H9 (cell line): ENCODE measurements at places on chromosomes 2 and 18.
A peak's percentile ranks its signal among the peaks of the same experiment; 100 is the strongest.

- no peak for DNase-seq
These were observed 82.0 kb upstream of the CCDC195 start for GRCh38 chr2:224798180-224798579.

DNA sequence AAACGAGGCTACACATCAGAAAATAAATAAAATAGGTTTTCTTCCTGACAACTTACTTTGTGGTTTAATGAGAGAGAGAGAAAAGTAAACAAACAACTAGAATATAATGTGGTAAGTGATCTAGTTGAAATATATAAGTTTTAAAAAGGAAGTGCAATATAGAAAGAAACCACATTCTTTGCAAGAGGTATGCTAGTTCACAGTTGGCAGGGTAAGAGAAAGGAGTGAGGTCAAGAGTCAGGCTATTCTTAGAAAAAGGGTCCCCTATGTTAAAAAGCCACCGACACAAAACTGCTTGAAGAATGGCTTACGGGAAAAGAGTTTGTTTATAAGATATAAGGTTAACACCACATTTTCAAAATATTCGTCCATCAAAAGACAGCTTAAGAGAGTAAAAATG, 462.1 kb downstream of the ERBB4 start:
- DNase-seq: no peak

DNA sequence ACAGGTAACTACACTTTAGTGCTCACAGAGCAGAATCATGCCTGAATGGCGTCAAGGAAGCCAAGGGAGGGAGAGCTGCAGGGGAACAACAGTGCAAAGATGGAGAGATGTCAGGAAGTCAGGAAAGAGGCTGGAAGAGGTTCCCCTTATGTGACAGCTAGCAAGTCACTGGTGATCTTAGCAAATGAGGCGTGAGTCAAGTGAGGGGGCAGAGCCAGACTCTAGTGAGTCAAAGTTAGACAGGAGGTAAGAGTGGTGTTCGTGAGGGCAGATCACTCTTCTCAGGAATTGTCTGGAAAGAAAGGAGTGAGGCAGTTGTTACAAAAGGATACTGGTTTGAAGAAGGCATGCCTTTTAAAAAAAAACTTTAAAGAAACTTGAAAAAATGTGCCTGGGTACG, 87.1 kb downstream of the MEP1B start:
- DNase-seq: no peak

- no peak for DNase-seq
These were observed 875.8 kb downstream of the EPHA4 start for GRCh38 chr2:220696280-220696669.

DNA sequence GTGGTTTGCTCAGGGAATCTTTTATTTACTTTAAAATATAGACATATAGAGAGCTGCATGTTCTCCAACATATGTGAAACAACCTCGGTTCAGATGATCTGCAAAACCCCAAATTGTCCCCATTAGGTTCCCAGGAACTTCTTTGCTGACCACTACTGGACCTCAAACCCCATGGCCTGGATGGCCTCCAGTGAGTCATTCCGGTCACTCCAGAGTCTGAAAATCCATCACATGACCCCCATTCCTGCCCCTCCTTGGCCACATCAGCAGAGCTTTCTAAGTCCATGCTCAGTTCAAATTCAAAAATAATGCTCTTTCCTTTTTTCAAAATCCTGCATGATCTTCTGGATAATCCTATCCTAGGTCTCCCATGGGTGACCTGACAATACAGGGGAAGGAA, 271.0 kb downstream of the TNS1 start:
- no peak for DNase-seq

GRCh38 chr2:223199531-223200515, 147.8 kb downstream of the KCNE4 start:
- DNase-seq: no peak

GRCh38 chr2:186882511-186883071, 33.6 kb upstream of the ZSWIM2 start:
- no peak for DNase-seq

DNA sequence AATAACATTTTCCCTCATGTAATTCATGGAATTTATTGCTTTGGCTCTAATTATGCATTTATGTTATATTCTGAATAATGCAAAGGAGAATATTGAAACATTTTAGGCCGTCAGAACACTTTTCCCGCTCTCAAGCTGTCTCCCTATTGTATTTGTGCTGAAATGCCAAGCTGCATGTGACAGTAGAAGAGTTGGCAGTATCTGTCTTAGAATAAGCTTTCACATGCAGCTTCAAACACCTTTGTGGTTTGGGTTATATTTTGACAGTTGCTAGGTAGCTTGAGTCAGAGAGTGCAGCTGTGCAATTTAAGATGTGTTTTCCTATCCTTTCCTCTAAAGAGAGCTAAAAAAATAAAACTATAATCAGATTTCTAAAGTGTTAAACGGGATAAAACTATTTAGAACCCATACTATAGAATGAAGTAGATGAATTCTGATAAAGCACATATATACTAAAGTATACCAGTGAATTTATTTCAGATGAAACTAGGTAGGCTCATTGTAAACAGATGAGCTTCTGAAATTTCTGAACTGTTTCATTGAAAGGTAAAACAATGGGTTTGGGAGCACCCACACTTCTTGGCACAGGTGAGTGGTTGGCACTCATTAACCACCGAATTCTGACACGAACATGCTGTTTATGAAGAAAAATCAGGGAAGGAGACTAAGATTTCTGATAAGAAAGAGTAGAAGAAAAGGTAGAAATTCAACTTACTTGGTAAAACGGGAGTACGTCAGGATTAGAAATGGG, 43.4 kb downstream of the PLCL1 start:
- no peak for DNase-seq

GRCh38 chr2:15355386-15355785, 205.7 kb downstream of the NBAS start:
- no peak for DNase-seq

- no peak for DNase-seq
These were observed 1216.6 kb upstream of the PIK3C3 start for GRCh38 chr18:40738321-40738880.

GRCh38 chr2:76019128-76019527, 308.4 kb upstream of the GCFC2 start:
- DNase-seq: no peak

DNA sequence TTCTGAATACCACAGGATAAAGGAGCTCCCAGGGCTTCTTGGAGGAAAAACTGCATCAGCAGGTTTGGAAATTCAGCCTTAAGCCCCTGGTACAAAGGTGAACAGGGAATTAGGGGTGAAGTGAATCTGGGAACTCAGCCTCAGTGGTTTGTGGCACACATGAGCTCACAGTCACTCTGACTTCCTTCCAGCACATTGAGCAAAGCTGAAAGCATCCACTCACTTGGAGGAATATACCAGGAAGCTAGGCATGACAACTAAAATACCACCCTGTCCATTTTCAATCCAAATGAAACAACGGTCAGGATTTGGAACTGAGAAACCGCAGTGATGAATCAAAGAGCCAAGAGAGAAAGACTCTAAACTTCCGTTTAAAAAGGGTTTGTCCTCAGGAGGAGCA, 216.1 kb downstream of the ICOS start:
- no peak for DNase-seq

- DNase-seq: no peak
These were observed 166.5 kb downstream of the RPIA start for GRCh38 chr2:88857951-88858411.

DNA sequence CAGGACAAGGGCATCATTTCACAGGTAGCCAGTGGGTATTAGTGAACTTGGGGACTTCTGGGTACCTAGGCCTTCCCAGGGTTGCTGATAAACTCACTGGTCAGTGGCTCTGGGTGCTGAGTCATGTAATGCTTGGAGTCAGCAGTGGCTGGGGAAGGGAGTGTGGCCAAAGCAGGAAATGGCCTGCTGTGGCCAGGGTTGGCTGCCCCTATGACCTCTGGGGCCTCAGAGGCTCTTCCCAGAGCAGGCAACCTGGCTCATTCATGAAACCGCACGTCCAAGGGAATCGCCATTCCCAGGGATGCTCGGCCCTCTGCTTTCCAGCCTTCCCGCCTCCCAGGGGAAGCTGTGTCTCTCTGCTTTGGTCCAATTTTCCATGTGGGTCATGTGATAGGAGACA, 294.9 kb downstream of the DYSF start:
- DNase-seq: no peak

DNA sequence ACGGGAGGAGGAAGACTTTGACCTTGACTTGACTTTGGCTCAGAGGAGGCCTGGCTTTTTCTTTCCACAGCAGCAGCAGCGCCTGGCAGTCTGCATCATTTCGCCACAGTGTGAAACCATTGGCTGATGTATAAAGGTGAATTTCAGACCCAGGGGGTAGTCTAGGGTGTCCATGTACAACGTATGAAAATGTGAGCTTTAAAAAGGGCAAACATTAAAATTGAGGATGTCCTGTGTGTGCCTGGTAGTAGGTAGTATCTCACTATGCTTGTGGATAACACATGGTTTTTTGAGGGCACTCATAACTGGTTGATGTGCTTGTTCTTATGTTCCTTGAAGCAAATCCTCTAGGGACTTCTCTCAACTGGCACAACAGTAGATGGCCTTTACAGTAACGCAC, 86.1 kb downstream of the LPIN1 start:
- no peak for DNase-seq

DNA sequence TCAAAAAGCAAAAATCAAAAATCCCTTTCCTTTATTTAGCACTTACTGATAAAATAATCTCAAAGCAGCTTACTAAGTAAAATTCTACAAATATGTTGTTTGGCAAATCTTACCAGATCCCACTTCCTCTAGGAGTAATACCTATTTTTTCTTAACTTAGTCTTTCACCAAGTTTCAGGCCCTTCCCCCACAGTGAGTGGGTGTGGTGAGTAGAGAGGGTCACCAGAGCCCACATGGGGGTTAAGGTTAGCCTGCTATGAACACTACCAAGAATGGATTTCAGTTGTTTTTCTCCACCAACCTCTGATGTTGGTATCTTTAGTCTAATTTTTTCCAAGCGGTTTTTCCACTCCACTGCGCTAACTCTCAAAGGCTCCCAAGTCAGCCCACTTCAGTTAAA, 23.2 kb downstream of the PIAS2 start:
- DNase-seq: no peak

GRCh38 chr2:72263043-72263775, 115.5 kb upstream of the CYP26B1 start:
- no peak for DNase-seq

- DNase-seq: no peak
These were observed 18.1 kb downstream of the ZNF516 start for GRCh38 chr18:76476665-76477561.

GRCh38 chr18:63346031-63346430, 21.0 kb downstream of the KDSR start:
- DNase-seq: no peak

DNA sequence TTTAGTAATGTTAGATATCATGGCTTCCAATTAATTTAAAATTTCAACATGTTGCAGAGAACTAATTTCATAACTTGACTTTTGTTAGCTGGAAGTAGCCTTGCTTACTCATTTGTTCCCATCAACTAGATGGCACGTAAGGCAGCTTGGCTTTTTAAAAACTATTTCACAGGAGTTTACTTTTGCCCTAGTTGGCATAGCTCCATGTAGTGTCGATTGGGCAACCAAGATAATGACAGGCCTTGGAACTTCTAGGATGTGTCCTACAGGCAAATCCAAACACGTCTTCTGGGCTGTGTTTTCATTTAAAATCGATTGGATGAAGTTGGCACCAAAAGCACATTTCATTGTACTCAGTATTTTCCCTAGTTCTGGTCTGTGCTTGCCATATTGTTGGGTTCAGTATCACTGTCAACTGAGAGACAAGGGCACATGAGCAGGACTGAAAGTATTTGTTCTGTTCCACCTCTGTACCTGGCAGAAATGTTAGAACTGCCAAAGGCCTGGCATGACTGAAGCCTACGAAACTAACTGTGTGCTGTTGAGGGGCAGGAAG, 29.4 kb downstream of the HADHB start:
- no peak for DNase-seq

- peak; percentile 63 for DNase-seq
These were observed 40.1 kb downstream of the NDUFAF7 start for GRCh38 chr2:37271376-37272067.

DNA sequence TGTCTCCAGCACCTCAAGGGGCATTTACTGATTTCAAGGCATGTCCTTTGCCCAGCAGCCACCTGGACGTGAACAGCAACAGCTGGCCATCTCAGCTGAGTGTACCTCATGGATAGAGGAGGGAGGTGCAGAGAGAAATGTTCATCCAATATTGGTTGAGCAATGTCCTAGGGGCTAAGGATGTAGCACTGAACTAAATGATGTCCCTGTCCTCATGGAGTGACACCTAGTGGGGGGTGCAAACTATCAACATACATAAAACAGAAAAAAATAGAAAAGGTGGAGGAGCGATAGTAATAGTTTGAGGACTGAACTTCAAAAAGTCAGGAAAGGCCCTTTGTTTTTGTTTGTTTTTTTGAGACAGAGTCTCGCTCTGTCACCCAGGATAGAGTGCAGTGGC, 4.8 kb upstream of the UGGT1 start:
- no peak for DNase-seq

- no peak for DNase-seq
These were observed 151.6 kb downstream of the MREG start for GRCh38 chr2:215861607-215862350.

DNA sequence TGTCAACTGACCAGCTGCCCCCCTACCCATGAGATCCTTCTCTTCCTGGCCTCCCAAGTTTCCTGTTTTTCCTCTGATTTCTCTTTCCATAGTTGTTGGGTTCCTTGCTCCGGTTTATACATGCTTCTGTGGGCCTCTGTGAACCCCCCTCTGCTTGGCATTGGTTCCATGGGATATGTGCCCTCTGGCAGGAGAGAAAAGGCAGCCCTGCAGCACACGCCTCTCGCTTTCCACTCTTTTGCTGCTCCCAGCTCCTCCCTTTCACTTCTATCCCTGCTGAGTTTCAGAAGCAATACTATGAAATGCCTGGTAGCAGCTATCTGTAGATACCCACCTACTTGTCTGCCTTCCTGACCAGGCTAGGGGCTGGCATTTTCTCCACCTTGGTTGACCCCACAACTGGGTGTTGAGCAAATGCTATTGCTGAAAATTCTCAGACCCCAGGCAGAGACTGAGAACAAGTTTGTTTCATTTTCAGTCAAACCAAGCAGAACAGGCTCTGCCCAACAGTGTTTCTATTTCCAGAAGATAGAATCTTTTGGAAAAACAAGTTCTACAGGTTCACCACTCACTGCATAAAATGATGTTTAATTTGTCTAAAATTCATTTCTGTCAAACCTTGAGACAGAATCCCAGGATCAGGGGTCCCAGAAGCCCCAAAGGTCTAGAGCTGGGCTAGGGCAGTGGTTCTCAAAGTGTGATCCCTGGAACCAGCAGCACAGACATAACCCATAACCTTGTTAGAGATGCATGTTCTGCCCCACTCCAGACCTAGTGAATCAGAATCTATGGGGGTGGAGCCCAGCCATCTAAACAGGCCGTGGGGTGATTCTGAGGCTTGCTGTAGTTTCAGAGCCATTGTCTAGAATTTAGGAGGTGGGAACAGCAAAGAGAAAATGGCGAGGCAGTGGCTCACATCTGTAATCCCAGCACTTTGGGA, 13.4 kb downstream of the CAPG start:
- DNase-seq: no peak

- no peak for DNase-seq
These were observed 410.3 kb downstream of the LRATD1 start for GRCh38 chr2:15042801-15043217.

DNA sequence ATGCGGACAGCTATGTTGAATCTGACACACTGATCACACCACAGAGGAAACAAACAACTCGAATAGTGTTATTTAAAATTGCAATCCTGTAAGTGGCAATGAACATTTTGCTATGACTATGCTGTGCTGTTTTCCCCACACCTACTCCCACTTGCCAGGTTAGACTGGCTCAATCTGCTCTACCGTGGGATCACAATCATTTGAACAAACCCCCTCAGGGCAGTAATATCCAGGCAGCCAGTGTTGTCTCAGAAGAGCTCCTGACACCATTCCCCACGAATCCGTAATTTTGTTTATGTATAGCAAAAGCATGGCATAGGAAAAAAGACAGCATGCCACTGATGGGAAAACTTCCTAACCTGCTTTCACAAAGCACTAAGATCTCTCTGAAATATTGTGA, 284.3 kb downstream of the ERBB4 start:
- no peak for DNase-seq
